NCI-H2171 treated with DMSO at 0.1 percent for 48 hours (cell line): ENCODE measurements at places on chromosomes 13 and 19.
A peak's percentile ranks its signal among the peaks of the same experiment; 100 is the strongest.

GRCh38 chr13:60411983-60412382 is 15.0 kb downstream of the TDRD3 start:
- DNase-seq = no peak

DNA sequence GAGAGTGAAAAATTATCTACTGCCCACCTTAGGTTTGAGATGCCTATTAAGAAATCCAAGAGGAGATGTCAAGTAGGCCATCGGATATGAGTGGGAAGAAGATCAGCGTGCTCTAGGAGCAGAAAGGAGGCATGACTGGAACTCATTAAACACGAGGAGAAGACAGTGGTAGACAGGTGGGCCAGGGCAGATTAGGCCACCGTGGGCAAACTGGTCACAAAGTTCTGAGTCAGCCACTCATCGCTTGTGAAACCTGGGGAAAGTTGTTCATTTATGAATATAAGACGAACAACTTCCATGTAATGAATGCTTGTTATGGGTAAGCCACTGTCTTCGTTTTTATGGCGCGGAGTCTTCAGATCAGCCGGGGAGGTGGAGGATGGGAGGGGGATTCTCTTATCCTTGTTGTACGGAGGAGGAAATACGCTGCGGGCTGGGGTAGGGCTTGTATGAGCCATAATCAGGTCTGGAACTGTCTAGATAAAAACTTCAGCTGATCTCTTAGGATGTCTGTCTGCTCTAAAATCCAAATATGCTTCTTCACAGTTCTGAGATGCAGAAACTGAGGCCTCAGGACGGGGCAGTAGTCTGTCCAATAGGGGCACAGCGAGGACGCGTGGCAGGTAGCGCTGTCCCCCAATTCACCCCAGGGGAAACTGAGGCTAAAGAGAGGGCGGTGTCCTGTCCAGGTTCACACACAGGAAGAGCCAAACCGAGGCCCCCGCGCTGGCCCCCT is 1.1 kb upstream of the ZNF444 start:
- peak; percentile 27 for DNase-seq

- DNase-seq = no peak
These were observed 11.7 kb upstream of the SULT2A1 start for GRCh38 chr19:47897861-47898260.

DNA sequence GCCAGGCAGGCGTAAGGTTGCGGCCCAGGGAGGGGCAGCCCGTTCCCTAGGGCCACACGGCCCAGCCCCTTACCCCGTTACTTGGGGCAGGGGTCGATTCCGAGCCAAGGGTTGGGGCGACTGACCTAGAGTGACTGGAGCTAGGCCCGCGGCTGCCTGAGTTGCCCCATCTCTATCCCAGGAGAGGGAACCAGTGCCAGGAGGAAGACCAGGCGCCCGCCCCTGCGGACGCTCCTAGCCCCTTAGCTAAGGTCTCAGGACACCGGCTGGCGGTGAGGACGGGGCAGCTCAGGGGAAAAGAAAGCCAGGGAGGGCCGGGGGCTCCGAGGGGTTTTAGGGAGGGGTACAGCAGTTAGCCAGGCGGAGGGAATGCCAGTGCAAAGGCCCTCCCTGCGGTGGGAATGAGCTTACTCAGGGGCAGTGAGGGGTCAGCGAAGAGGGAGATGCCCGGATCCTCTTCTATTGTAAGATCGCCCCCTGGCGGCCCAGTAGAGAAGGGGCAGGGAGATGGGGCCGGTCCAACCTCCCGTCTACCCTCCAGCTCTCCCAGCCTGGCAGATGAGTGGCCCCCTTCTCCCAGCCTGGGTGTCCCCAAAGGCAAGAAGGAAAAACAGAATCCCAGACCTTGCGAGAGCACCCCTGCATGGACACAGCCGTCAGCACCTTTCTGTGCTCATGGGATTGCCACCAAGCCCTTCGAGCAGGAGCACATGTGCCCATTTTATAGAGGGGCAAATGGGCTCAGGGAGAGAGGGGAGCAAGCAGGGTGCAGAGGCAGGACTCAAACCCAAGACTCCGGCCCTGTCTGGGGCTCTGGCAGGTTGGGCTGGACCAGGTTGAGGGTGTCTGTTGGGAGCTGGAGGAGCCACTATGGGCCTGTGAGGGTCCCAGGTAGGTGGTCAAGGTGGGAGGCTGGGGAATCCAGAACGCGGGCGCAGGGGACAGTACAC is 16.3 kb downstream of the CILP2 start:
- no peak for DNase-seq

DNA sequence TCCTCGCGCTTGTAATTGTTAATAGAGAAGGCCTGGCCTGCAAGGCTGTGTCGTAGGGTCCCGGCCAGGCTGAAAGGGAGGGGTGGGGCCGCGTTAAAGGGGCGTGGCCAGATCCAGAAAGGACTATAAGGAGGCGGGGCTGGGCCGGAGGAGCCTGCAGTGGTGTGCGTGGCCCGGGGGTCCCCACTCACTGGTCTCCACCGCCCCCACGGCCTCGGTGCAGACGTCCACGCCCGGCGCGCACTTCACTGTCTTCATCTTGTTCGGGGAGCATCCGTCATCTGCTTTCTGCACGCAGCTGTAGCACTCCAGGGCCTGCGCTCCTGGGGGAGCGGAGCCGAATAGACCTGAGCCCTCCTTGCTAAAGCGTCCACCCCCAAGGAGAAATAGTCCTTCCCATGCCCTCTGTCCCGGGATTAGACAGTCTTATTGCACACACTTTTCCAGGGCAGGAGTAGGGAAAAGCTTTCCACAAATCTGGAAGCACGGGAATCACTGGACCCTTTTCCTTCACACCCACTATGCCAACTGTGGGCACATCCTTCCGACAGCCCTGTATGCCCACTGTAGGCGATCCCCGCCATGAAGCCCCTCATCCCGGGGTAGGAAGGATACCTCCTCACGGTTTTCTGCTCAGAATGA is 1.2 kb downstream of the LYPD3 start:
- no peak for DNase-seq

DNA sequence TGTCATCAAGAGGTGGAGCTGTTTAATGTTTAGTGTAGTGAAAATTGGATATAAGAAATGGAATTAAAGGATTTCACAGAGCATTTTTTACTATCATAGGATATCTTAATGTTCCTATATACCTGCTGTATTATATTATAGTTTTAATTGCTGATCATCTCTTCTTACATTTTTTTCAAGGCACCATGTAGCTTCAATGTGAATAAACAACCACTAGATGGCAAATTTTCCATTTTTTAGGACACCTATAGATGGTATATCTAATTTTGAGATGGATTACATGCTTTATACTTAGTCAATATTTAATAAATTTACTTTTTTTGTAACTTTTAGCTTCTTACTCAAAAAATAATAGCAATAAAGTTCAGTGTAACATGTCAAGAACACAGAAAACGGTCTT is 9.0 kb upstream of the ATXN8OS start:
- peak; percentile 60 for DNase-seq

- no peak for DNase-seq
These were observed 73.7 kb upstream of the IPO5 start for GRCh38 chr13:97879646-97880310.

GRCh38 chr13:95494082-95494681 is 58.3 kb upstream of the CLDN10 start:
- peak; percentile 52 for DNase-seq

DNA sequence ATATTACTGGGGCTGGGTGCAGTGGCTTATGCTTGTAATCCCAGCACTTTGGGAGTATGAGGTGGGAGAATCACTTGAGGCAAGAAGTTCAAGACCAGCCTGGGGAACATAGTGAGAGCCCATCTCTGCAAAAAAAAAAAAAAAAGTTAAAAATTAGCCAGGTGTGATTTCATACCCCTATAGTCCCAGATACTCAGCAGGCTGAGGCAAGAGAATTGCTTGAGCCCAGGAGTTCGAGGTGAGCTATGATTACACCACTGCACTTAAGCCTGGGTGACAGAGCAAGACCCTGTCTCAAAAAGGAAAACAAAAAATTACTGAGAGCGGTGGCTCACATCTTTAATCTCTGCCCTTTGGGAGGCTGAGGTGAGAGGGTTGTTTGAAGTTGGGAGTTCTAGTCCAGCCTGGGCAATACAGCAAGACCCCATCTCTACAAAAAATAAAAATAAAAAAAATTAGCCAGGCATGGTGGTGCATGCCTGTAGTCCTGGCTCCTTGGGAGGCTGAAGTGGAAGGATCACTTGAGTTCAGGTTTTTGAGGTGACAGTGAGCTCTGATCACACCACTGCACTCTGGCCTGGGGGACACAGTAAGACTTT is 87.5 kb downstream of the ZMYM2 start:
- no peak for DNase-seq

- no peak for DNase-seq
These were observed 7.2 kb downstream of the PPP1R37 start for GRCh38 chr19:45100201-45100600.

- no peak for DNase-seq
These were observed 2.9 kb downstream of the NUMBL start for GRCh38 chr19:40687525-40688016.

- DNase-seq = no peak
These were observed 28.0 kb downstream of the CHST8 start for GRCh38 chr19:33649627-33650305.

DNA sequence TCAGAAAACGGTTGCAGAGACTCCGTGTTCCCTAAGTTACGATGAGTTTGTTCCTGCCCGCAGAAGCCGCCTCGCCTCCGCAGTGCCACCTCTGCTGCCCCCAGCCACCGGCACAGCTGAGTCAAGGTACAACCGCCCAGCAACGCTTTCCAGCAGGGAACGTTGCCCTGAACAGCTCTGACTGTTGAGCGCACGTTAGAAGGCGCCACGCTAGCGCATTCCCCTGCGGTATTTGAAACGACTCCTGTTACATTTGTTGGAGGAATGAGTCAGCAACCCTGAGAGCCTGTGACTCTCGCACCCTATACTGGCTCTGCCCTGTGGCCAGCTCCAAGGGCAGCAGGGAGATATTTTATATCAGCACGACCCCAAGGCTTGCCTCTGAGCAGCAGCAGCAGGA is 302.8 kb downstream of the TEX29 start:
- no peak for DNase-seq

- no peak for DNase-seq
These were observed 38.0 kb downstream of the ADGRE1 start for GRCh38 chr19:6925386-6925785.

- no peak for DNase-seq
These were observed 81.3 kb upstream of the FRY start for GRCh38 chr13:31950111-31950815.

GRCh38 chr19:22620401-22620800 is 13.7 kb upstream of the ZNF492 start:
- DNase-seq = no peak

- DNase-seq = no peak
These were observed 63.4 kb downstream of the INSR start for GRCh38 chr19:7230826-7231225.
